Suppressor macrophage treated with lipopolysaccharide for 1 hour (primary cell): ENCODE measurements at places on chromosomes 11 and 22.

GRCh38 chr22:21000207-21000986, 1.5 kb downstream of the THAP7 start:
- DNase-seq, result no peak

GRCh38 chr11:6646576-6646917, 9.1 kb downstream of the DCHS1 start:
- DNase-seq, result no peak

- no peak for DNase-seq
Observed at GRCh38 chr11:114195981-114196731, 100.0 kb upstream of the NNMT start.

- peak; percentile 26 for DNase-seq
Observed at GRCh38 chr11:57324154-57324885, 432 bp downstream of the TNKS1BP1 start.

DNA sequence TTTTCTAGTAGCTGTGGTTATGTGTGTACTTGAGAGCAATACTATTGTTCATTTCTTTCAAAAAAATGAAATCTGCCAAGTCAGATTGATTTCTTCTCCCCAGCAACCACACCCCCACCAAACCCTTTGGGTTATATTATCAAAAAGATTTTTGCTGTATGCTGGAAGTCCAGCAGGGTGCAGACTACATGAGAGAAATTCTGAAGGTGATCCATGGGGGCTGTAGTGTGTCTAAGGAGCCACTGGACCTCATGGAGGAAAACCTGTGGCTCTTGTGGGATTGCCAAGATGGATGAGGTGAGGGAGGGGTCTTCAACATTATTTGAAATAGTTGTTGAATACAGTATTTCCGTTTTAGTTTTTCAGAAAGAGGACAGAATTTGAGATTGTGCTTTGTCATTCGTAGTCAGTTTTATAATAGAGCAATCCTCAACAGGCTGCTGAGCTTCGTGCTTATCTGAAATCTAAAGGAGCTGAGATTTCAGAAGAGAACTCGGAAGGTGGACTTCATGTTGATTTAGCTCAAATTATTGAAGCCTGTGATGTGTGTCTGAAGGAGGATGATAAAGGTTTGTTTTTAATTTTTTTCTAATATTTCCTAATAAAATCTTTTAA, 3.1 kb downstream of the EIF3M start:
- peak; percentile 20 for DNase-seq

DNA sequence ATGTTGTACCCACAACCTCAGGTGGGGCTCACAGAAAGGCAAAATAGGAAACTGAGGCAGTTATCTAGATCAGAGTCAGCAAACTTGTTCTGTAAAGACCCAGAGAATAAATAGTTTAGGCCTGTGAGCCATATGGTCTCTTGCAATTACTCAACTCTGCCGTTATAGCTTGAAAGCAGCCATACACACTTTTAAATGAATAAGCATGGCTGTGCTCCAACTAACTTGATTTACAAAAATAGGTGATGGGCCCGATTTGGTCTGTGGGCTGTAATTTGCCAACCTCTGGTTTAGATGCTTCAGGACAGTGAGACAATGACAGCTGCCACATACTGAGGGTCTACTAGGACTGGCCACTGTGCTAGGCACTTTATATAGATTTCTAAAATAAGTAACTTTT, 198.8 kb upstream of the NARS2 start:
- DNase-seq, result no peak

DNA sequence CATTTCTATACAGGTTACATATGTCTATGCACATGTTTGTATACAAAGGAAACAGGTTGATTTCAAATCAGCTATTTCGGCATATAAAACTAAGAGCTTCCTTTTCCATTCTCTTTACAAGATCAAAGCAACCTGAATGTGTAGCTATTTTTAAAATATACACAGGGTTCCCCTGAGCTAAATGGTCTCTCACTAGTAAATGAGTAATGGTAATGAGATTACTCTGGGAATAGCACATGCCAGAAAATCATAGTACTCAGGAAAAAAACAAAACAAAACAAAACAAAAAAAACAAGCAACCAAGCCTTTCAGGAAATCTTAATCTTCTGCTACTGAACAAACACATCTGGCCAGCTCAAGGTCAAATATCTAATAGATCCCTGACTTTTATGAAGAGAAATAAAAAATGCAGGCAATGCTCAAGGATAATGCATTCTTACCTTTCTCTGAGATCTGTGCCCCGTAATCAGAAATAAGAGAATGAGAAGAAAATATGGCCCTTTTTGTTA, 156.6 kb upstream of the POU2AF2 start:
- no peak for DNase-seq
